ENCODE measurements at places on chromosomes 7 and 10. TPM values are rescaled to one million over a fixed set of nuclear protein-coding genes. Genes with fewer than 3 reads are reported as not detected.

DNA sequence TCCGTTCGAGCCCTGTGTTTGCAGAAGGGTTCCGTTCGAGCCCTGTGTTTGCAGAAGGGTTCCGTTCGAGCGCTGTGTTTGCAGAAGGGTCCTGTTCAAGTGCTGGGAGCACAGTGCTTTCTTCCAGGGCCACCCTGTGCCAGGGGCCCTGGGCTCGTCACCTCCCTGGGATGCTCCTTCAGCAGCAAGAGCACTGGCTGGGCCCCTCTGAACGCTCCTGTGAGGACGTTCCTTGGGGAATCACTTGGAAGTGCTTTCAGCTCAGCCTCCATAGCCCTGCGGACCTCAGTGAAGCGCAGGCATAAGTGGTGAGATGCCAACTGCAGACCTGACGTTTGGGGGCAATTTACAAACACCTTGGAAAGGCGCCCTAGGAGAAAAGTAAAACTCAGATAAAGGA is 103.6 kb downstream of the DYNC2I1 start:
- no peak for DNase-seq

- DNase-seq = no peak
These were observed 23.3 kb downstream of the YAE1 start for GRCh38 chr7:39589323-39590111.

GRCh38 chr10:60347270-60347669 is 42.4 kb downstream of the ANK3 start:
- no peak for DNase-seq

- DNase-seq = peak; percentile 37
These were observed 39.7 kb downstream of the TAC1 start for GRCh38 chr7:97771576-97771975.

ADIRF gene
- 73.1 TPM for total RNA-seq

ZNF425 gene
- total RNA-seq = 1.2 TPM
